ENCODE measurements at places on chromosomes 12 and 14.
A peak's percentile ranks its signal among the peaks of the same experiment; 100 is the strongest.

- DNase-seq, result no peak
Observed at GRCh38 chr12:99436584-99436983, 211.0 kb upstream of the GARIN6 start.

GRCh38 chr14:44846232-44846824, 115.4 kb downstream of the KLHL28 start:
- no peak for DNase-seq

DNA sequence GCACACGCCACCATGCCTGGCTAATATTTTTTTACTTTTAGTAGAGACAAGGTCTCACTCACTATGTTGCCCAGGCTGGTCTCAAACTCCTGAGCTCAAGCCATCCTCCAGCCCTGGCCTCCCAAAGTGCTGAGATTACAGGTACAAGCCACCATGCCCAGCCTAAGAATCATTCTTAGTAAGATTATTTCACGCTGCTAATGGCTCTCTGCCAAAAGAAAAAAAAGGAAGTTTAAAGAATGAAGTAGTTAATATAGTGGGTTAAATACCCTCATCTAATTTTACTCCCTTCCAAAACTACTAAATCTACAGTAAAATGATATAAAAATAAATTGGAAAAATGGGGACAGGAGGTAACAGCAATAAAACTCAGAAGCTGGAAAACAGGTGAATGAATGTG, 2.6 kb downstream of the ETFRF1 start:
- no peak for DNase-seq

GRCh38 chr14:26896447-26896846, 298.6 kb upstream of the NOVA1 start:
- no peak for DNase-seq

- DNase-seq, result no peak
Observed at GRCh38 chr14:100240668-100241032, 1.7 kb downstream of the YY1 start.

DNA sequence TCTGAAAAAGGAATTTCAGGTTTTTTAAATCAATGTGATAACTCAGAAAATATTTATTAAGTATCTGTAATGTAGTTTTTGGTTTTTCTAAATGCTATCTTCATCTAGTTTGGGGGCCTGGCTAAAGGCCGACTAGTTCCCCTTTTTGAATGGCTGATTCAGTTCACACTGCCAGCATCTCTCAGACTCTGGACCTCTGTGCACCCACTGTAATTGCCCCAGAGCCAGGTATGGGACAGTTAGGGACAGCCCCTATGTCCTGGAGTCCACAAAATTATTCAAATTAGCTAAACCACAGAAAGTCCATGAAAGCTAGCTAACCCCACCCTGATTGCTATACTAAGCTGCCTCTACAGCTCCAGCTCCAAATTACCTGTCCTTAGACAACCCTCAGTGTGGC, 49.1 kb upstream of the RGS6 start:
- no peak for DNase-seq

DNA sequence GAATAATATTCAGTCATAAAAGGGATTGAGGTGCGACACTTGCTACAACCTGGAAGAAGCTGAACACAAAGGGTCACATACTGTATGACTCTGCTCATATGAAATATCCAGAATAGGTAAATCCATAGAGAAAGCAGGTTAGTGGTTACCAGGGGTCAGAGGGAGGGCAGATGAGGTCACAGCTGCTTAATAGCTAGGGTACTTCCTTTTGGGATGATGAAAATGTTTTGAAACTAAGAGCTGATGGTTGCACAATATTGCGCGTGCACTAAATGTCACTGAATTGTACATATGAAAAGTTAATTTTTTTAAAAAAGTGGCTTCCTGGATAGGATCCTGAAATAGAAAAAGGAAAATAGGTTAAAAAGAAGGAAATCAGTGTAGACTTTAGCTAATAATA, 23.8 kb downstream of the NEUROD4 start:
- no peak for DNase-seq

GRCh38 chr12:106062693-106063092, 76.1 kb downstream of the NUAK1 start:
- DNase-seq, result no peak

DNA sequence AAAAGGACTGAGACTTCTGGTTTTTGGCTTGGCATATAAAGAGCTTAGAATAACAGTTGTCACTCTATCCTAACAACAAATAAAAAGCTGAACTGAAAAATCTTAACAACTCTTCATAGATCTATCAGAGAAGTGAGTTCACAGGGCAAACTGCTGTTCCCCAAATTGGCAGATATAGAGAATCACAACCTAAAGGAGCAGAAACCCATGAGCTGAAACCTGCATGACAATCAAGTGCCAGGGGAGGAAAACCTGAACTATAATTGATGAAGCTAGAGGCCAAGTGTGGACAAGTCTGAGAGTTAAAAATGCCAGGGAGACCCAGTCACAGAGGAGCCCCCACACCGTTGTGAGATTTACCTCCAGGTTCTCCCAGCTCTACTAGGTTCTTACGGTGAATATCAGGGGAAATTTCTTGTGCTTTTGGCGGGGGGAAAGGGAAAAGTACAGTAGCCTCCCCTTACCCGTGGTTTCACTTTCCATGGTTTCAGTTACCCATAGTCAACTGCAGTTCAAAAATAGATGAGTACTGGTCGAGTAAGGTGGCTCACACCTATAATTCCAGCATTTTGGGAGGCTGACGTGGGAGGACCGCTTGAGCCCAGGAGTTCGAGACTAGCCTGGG, 53.9 kb downstream of the ATF7 start:
- no peak for DNase-seq

- DNase-seq, result peak; percentile 19
Observed at GRCh38 chr12:122021822-122022392, at the start of gene BCL7A. BCL7A (plus strand) TSS chr12:122021884; CDS start chr12:122022092, 208 bp downstream.

- DNase-seq, result no peak
Observed at GRCh38 chr12:93358058-93358457, 19.7 kb upstream of the NUDT4 start.

- no peak for DNase-seq
Observed at GRCh38 chr14:31340297-31341063, 79.9 kb downstream of the HEATR5A start.

- no peak for DNase-seq
Observed at GRCh38 chr12:12333407-12334366, 16.4 kb downstream of the MANSC1 start.

GRCh38 chr14:99764222-99764706, 28.9 kb upstream of the EML1 start:
- DNase-seq, result no peak

DNA sequence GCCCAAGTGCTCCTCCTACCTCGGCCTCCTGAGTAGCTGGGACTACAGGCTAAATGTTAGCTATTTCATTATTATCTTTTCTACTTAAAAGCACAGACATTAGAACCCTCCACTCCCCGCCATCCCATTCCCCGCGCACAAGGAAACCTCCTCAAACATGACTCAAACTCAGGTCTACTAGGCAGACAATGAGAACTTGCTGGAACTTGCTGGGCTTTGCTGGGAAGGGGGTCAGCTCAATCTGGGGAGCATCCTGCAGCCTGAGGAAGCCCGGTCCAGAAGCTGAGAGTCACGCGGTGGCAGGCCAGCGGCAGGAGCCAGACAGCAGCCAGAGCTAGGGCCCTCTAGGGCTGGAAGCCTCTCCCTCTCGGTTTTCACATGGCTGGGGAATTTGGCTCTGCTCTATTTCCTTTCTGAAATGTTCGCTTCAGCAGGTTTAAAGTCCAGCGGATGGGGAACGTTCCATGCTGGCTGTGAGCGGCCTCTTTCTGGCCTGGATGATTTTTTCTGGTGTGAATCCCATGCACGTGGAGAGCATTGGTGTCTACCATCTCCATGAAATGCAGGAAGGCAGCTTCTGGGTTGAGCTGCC, 68.5 kb downstream of the SLC6A12 start:
- no peak for DNase-seq

- DNase-seq, result no peak
Observed at GRCh38 chr14:100816950-100817901, 8.7 kb upstream of the MEG3 start.

DNA sequence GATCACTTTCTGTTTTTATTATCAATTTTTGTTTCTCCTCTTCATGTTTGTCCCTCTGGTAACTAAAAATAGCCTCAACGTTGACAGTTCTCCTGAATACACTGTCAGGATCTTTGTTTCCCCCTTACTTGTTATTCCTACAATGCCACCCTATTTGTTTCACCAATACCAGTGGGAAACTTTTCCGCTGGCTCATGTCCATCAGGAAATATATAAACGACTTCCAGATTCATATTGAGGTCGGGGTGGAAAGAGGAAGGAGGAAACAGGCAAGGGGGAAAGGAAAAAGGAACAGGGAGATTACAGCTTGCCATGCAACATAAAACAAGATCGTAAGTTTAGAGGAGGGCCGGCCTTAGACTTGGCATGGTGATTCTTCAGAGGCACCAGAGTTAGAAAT, 61.7 kb downstream of the BTBD7 start:
- no peak for DNase-seq

GRCh38 chr12:33832900-33833299, 189.4 kb upstream of the ALG10 start:
- DNase-seq, result no peak

DNA sequence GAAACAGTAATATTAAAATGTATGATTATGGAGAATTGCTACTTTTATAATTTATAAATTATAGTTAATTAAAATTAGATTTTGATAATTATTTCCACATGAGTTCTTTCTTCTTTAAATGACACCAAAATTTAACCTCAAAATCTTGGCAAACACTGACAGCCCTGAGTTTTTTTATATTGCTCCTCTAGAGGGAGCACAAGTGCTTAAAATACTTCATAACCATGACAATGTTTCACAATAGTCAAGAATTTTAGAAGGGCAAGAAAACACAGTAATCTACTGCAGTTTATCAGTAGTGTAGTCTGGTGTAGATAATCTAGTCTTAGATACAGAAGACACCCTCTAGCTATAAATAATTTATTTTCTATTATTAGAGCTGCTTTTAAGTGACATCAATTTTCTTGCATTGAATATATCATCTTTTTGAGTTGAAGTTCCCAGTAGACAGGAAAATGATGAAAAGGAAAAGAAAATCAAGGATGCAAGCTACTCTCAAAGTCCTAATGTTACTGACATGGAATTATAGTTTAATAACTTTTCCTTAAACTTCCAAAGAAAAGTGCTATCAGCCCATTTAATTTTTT, 14.3 kb upstream of the PTGER2 start:
- DNase-seq, result no peak

DNA sequence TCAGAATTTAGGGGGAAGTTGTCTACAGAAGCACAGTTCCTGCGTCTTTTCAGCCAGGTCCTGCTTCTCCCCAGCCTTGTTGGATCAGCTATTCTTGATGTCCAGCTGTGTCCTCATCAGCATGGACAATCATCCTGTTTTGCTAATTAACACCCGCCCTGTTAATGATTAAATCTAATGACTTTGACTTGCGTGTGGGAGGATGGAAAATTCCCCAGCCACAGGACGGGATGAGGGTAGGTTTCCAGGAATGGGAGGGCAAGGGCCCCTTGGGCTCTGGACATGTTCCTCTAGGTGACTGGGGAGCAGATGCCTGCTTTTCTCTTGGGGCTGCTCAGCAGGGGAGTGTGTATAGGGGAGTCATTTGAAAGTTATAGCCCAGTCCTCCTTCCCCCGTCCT, 5.3 kb upstream of the PPP1R1A start:
- no peak for DNase-seq

- DNase-seq, result no peak
Observed at GRCh38 chr14:50001999-50002925, 109.4 kb downstream of the ARF6 start.

DNA sequence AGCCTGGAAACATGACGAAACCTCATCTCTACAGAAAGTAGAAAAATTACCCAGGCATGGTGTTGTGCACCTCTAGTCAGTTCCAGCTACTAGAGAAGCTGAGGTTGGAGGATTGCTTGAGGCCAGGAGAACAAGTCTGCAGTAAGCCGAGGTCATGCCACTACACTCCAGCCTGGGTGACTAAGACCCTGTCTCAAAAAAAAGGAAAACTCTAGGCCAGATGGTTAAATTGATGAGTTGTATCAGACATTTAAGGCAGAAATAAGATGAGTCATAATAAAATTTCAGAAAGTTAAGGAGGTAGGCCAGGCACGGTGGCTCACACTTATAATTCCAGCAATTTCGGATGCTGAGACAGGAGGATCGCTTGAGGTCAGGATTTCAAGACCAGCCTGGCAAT, 10.7 kb downstream of the EIF2S1 start:
- DNase-seq, result no peak

- DNase-seq, result no peak
Observed at GRCh38 chr12:52568111-52568510, 5.5 kb downstream of the KRT74 start.

DNA sequence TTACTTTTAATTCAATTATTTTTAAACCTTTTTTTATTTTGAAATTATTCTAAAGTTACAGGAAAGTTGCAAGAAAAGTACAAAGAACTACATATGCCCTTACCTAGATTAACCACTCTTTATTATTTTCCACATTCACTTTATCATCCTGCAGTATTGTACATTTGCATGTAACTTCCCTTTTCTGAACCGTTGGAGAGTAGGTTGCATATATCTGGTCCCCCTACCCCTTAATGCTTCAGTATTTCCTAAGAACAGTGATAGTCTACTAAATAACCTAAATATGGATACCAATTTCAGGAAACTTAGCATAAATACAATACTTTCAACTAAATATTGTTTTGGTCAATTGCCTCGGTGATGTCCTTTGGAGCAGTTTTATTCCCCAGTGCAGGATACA, 15.0 kb downstream of the G2E3 start:
- DNase-seq, result no peak

- DNase-seq, result no peak
Observed at GRCh38 chr12:18580291-18580690, 157.5 kb downstream of the PLCZ1 start.

- DNase-seq, result no peak
Observed at GRCh38 chr12:77500089-77500488, 330.6 kb upstream of the NAV3 start.

DNA sequence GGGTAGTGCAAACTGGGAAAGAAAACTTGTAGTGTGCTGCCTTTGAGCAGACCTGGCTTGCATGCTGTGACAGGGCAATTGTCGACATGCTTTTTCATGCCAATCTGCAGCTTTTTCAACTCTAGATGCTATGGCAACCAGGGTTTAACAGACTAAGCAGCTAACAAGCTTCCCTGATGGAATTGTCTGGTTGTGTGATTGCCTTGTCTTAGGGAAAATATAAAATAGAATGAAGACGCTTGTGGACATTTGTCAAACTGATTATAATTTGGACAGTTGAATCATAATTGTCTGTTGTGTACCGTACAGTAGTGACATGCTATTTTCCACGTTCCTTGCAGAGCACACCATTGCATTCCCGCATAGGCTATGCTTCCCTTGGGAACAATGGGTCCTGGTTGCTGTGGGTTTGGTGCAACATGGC, 113.0 kb downstream of the FOXG1 start:
- no peak for DNase-seq

GRCh38 chr12:55996201-55996714, 818 bp upstream of the SUOX start:
- DNase-seq, result peak; percentile 51

Data from activated naive CD8-positive, alpha-beta T cell treated with anti-CD3 and anti-CD28 coated beads, Interleukin-2, amount 50 U/mL, for 16 hours (primary cell).